Stimulated activated CD4-positive, alpha-beta T cell treated with anti-CD3 and anti-CD28 coated beads, Interleukin-4, amount 100 ng/mL, for 1 hour (primary cell): ENCODE measurements at places on chromosomes 11 and 22.

GRCh38 chr11:703506-703905 lies 2.5 kb upstream of the EPS8L2 start:
- DNase-seq: no peak

- no peak for DNase-seq
Measured at GRCh38 chr11:10322401-10322800, 17.5 kb downstream of the ADM start.

DNA sequence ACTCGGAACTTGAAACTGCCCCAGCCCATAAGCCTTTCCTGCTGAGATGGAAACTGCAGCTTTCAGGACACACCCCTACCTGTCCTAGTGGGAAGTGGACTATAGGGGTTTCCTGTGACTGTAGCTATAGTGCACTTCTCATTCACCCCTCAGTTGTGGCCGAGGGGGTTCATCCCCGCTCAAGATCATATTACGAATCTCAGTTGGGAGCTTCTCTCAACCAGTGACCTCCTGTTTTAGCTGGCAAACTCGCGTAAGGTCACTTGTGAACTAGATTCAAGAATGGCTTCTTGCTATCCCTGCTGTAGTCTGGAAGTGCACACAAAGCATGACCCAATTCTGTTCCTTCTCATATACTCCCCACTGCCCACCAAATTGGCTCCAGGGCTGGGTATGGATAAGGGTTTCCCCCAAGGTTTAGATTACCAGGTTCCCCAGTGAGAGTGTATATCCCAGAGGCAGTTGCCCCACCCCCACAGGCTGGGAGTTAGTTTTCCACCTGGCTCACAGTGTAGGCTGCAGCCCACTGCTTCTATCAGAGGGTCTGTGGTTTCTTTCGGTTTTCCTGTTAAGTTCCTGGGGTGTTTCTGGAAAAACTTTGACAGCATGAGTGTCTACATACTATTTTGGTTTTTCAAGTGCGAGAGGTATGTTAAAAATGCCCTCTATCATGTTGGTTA lies 812.9 kb downstream of the JRKL start:
- no peak for DNase-seq

- DNase-seq: no peak
Measured at GRCh38 chr11:108351468-108351867, 115.9 kb downstream of the C11orf65 start.

GRCh38 chr22:21876486-21877176 lies 9.2 kb upstream of the MAPK1 start:
- DNase-seq: peak; percentile 19

- no peak for DNase-seq
Measured at GRCh38 chr11:35308157-35308556, 111.2 kb downstream of the SLC1A2 start.

DNA sequence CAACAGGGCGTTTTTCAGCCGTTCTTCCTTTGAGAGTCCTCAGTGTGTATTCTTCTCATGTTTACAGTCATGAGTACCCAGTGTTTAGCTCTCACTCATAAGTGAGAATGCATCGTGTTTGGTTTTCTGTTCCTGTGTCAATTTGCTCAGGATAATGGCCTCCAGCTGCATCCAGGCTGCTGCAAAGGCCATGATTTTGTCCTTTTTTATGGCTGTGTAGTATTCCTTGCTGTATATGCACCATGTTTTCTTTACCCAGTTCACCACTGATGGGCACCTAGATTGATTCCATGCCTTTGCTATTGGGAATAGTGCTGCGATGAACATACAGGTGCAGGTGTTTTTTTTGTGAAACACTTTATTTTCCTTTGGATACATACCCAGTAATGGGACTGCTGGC lies 23.5 kb downstream of the B3GAT1 start:
- DNase-seq: no peak

DNA sequence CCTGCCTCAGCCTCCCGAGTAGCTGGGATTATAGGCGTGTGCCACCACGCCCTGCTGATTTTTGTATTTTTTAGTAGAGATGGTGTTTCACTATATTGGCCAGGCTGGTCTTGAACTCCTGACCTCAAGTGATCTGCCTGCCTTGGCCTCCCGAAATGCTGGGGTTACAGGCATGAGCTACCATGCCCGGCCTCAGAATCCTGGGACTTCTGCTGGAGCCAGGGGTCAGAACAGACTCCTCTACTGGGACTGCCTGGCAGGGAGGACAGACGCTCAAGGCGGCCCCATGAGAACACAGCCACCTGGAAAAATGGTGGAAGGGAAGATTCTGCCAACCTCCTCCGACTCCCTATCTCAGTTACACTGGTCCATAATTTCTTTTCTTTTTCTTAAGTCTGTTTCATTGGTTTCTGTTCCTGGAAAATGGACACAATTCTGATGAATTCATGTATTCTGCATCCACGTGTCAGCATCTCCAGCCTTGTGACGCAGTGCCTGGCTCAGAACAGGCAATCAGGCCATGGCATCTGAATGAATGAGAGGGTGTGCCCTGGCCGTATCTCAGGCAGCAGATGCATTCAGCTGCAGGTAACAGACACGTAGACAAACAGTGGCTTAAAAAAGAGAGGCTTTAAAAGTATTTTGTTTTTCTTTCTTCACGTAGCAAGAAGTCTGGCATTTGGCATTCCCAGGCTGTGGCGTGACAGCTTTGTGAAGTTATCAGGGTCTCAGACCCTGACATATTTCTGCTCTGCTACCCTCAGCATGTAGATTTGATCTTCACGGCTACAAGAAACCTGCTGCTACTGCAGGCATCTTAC lies 4.8 kb downstream of the SMIM38 start:
- no peak for DNase-seq

- DNase-seq: no peak
Measured at GRCh38 chr22:25950111-25950510, 208.1 kb downstream of the MYO18B start.

DNA sequence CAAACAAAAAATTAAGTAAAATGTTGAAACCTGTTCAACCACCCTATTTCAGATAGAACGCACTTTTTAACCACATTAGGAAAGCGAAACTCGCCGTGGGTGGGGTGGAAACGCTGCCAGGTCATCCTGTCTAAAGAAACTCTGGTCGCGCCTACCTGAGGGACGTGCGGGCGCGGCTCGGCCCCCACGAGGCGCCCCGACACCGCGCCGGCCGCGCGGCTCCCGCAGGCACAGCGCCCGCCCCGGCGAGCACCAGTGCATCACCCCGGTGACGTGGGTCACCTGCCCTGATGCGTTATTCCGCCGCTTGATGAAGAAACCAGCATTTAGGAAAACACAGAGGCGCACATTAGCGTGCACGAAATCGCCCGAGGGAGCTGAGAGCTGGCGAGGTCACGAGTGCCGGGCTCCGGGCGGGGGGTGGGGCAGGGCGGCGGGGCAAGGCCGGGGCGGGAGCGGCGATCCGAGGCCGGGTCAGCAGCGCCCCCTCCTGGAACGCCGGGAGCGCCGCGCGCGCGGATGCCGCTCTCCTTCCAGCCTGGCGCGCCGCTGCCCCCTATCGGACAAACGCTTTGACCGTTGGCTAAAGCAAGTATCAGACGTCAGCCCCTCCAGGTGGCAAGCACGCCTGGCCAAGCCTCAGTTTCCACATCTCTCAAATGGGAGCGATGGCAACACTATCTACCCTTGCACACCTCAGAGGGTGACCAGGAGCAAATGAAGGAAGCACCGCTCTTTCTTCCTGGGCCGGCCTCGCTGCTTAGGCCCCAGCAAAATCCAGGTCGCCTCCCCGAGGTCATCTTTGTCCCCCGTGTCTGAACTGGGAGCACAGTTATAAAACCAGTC lies 15.7 kb upstream of the SNX32 start:
- DNase-seq: peak; percentile 96

- no peak for DNase-seq
Measured at GRCh38 chr11:120540744-120541465, 29.4 kb downstream of the GRIK4 start.

- DNase-seq: no peak
Measured at GRCh38 chr11:110367571-110367970, 62.2 kb upstream of the FDX1 start.

DNA sequence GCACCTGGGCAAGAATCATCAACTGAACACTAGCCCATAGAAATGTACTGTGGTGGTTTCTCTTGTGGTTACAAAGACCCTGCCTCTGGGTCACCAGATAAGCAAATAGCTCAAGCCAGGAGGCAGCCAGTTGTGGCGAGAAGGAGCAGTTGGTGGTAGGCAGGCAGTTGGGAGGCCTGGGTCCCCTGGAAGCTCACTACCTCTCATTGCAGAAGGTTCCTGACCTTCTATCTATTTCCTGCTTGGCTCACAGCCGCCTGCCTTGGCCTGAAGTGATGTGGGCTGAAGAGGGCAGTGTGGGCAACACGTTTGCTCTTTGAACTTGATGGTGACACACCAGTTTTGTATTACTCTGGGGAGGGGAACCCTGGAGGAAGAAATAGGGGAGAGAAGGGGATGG lies 34.7 kb downstream of the NECTIN1 start:
- DNase-seq: no peak

- no peak for DNase-seq
Measured at GRCh38 chr22:24051568-24051967, 40.5 kb downstream of the CABIN1 start.

DNA sequence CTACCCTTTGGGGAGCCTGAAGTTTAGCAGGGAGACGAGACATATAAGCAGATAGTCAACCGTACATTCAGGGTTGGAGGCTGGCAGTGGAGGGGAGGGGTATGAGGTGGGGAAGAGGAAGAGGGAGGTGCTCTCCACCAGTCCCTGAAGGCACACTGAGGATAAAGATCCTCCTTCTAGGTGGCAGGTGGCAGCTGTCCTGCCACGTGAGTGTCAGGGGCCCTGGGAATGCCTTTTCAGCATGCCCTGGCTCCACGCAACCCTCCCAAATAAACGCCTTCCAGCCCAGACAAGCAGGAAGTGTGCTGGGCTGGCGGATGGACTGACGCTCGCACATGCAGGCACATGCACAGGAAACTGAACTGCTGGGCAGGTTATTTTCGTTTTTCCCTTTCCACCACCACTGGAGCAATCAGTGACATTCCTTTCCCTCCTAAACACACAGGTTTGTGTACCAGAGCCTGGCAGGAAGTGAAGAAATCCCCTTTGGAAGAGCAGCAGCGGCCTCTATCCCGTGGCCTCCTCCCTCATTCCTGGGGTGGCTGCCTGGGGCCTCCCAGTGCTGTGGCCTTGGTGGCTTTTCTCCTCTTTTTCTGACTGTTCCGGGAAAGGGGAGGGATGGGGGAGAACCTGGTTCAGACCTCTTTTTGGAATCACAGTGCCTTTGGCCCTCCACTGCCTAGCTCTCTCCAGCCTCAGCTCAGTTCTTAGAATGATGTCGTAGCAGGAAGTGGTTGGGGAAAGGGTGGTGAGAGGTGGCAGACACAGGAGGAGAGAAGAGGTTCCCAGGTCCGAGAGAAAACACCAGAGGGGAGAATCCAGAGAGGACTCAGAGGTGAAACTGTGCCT lies 157.0 kb upstream of the TIMP3 start:
- peak; percentile 34 for DNase-seq

- no peak for DNase-seq
Measured at GRCh38 chr11:9687711-9688477, 24.0 kb downstream of the SWAP70 start.

DNA sequence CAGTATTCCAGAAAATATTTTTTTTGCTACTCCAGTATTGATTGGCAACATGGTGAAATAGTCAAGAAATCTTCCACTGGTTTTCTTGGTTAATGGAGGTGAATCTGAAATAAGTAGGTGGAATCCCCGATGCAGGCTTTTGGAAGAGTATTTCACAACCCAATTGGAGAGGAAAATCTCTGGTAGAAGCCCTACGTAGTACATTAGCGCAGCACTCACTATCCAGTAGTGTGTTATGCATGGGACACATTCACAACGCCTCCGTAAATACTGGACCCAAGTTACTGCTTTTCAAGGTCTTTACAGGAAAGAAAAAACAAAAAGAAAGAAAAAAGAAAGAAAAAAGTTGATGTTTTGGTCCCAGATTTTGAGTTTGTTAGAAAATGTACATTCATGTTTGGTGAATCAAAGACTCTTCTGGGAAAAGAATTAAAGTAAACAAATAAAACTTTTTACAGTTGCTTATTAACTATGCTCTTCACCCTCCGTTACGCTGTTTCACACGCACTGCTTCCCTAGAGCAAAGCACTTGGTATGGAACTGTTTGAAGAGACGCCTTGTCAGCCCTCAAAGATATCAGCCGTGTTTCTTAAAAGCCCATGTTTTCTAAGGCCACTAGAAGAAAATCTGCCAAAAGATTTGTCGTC lies 170.4 kb upstream of the CTSC start:
- no peak for DNase-seq

DNA sequence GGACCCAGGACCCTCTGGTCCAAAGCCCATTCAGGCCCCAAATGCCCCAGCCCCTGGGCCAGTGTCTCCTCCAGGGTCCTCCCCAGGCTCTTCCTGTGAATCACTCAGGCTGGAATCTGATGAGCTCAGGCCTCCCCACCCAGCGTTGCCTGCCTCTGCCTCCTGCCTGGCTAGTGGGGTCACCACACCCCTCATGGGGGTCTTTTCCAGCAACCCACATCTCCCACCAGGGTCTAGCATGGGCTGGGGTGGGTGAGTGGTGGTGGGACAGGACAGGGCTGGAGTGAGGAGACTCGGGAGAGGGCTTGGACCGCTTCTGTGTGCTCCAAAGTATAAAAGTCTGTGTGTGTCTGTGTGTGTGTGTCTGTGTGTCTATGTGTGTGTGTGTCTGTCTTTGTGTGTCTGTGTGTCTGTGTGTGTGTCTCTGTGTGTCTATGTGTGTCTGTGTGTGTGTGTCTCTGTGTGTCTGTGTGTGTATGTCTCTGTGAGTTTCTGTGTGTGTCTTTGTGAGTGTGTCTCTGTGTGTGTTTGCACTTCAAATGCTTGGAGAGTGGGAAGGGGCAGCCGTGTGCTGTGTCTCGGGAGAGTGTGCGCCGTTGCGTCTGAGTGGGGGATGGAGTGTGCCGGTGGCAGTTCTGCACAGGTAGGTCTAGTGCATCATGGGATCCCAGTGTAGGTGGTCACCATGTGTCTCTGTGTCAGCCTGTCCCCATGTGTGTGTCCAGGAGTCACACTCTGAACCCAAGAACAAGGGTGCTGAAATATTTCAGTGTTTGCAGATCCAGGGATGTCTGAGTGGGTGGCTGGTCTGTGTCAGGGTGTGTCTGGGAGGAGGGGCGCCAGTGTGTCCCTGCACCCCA lies 8.8 kb downstream of the RIN1 start:
- no peak for DNase-seq

- DNase-seq: no peak
Measured at GRCh38 chr11:13697710-13698109, 29.2 kb downstream of the FAR1 start.

DNA sequence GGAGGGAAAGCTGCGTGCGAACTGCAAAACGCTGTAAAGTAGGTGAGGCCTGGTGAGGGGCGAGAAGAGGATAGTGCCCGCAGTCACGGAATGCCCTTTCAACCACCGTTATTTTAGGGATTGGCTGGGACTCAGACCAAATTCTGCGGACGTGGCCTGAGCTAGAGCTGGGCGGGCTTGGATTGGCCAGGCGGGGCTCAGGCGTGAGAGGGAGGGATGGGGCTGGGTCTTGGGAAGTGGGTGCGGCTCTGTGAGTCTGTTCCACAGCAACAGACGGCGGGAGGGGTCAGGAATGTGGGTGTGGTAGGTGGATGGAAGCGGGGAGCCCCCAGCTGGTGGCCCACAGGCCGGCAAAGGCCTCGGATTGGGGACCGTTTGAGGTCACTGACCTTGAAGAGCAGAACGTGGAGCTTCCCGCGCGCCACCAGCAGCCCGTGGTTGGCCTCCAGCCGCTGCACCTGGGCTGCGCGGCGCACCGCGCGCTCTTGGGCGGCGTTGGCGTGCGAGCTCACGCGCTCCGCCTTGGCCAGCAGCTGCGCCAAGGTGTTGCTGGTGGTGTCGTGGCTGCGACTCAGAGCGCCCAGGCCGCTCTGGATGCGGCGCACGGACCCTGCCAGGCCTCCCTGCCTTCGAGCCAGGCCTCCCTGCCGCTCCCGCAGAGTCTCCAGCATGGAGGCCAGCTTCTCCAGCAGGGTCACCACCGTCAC lies 444 bp downstream of the CAVIN3 start:
- peak; percentile 5 for DNase-seq
